ENCODE measurements at places on chromosomes 11 and 22.

DNA sequence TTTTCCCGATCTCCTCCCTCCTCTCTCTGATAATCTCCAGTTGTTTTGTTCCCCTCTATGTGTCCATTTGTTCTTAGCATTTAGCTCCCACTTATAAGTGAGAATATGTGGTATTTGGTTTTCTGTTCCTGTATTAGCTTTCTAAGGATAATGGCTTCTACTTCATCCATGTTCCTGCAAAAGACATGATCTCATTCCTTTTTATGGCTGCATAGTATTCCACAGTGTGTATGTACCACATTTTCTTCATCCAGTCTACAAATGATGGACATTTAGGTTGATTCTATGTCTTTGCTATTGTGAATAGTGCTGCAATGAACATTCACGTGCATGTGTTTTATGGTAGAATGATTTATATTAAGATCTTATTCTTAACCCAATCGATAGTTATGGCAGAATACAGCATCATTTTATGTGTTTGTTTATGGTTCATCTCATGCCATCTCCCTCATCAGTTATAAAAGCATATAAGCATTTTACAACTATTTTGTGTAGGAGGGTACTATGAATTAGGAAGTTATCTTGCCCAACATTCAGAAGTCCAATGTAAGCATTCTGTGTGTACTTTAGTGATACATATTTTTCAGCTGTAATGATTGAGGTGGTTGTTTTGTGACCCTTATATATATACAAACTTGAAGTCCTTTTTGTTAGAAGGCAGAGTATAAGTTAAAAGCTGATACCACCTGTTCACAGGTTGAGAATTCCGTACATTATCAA, 3.2 kb downstream of the MS4A3 start:
- no peaks in the 10 kb centered on the region for H3K4me1 ChIP-seq
- no peak overlapping the region for H3K4me3 ChIP-seq
- no peak overlapping the region for H3K27ac ChIP-seq
- no peak for DNase-seq

GRCh38 chr11:5036669-5037068, 9.7 kb upstream of the OR52J3 start:
- H3K36me3 ChIP-seq = no peaks in the 10 kb centered on the region
- DNase-seq = no peak
- no peaks in the 10 kb centered on the region for H3K4me1 ChIP-seq
- H3K27me3 ChIP-seq = no peaks in the 10 kb centered on the region
- no peak overlapping the region for H3K4me3 ChIP-seq

- H3K4me1 ChIP-seq = peaks cover 9% of the 10 kb centered on the region
- H3K27ac ChIP-seq = no peak overlapping the region
- H3K36me3 ChIP-seq = no peaks in the 10 kb centered on the region
- no peak overlapping the region for H3K4me3 ChIP-seq
- H3K27me3 ChIP-seq = no peaks in the 10 kb centered on the region
Measured at GRCh38 chr22:39574779-39575551, 4.4 kb downstream of the CACNA1I start.

- DNase-seq = no peak
- H3K4me3 ChIP-seq = no peak overlapping the region
- no peaks in the 10 kb centered on the region for H3K27me3 ChIP-seq
- H3K27ac ChIP-seq = no peak overlapping the region
Measured at GRCh38 chr11:2761131-2762030, 61.6 kb upstream of the KCNQ1OT1 start.

- no peak overlapping the region for H3K4me3 ChIP-seq
- no peaks in the 10 kb centered on the region for H3K4me1 ChIP-seq
- H3K36me3 ChIP-seq = no peaks in the 10 kb centered on the region
- no peak overlapping the region for H3K27ac ChIP-seq
- H3K27me3 ChIP-seq = no peaks in the 10 kb centered on the region
Measured at GRCh38 chr11:125994509-125994908, 48.7 kb downstream of the VSIG10L2 start.
